Neural progenitor cell (in vitro differentiated cells): ENCODE measurements at places on chromosomes 7 and 10.
A peak's percentile ranks its signal among the peaks of the same experiment; 100 is the strongest.

DNA sequence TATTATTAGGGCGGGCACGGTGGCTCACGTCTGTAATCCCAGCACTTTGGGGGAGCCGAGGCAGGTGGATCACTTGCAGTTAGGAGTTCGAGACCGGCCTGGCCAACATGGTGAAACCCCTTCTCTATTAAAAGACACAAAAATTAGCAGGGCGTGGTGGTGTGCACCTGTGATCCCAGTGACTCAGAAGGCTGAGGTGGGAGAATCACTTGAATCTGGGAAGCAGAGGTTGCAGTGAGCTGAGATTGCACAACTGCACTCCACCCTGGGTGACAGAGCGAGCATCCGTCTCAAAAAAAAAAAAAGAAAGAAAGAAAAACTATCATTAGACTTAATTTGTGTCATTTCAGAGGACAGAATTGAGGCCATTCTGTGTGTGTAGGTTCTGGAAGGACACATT lies 752.7 kb upstream of the GALNT17 start:
- DNase-seq: no peak

DNA sequence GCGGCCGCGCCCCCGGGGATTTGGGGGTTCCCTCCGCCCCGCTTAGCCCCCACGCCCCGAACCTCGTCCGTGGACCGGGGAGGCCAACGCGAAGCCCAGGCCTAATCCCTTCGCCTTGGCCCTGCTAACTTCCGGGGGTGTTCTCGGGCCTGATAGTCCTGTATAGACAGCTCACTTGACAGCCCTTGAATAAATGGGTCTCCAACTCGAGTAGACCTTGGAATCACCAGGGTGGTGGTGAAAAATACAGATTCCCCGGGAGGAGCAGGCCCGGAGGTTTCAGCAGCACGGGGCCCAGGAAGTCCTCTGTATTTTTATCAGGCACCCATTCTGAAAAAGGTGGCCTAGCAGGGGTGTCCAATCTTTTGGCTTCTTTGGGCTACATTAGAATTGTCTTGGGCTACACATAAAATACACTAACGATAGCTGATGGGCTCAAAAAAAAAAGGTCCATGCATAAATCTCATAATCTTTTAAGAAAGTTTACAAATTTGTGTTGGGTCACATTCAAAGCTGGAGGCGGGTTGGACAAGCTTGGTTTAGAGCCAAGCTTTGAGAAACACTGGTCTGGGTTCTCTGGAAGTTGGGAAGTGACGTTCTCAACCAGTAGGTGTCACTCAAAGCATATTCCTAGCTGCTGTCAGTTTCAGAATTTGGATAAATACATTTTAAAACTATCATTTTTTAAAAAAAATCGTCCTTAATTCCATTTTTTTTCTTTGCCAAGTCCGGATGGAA lies 221.7 kb downstream of the PHTF2 start:
- peak; percentile 76 for DNase-seq

- no peak for DNase-seq
Measured at GRCh38 chr10:128907155-128907941, 559.7 kb upstream of the MGMT start.

DNA sequence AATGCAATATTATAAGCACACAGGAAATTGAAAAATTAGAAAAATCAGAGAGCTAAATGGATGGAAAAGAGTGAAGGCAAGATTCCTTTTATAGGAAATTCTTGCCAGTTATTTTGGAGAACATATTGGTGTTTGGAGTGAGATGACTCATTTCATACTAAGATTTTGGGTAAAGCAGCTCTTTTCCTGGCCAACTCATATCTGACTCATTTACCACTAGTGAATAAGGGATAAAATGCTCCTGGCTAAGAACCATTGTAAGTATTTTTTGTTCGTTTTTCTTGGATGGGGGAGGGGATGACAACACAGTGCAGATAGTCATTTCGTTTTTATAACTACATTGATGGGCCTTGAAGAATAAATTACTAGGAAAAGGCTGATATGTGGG lies 139.3 kb downstream of the TWIST1 start:
- DNase-seq: no peak

DNA sequence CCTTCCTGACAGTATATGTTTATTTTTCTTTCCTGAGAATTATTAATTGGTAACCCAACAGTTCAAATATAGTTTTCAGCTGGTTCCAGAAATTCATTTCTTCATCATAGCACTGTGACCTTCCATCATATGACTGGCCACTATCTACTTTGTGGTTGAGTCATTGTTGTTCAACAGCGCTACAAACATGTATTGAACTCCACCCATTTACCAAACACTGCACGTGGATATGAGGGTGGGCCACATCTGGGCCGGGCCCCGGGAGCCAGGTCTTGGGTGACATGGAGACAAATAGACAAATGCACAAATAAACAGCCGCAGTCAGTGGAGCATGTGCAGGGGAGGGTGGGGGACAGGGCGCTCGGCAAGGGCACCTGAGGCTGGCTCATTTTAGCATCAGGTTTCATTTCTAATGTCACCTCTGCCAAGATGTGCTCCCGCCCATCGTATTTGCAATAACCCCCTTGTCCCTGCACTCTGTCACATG lies 24.0 kb upstream of the EEPD1 start:
- DNase-seq: no peak

DNA sequence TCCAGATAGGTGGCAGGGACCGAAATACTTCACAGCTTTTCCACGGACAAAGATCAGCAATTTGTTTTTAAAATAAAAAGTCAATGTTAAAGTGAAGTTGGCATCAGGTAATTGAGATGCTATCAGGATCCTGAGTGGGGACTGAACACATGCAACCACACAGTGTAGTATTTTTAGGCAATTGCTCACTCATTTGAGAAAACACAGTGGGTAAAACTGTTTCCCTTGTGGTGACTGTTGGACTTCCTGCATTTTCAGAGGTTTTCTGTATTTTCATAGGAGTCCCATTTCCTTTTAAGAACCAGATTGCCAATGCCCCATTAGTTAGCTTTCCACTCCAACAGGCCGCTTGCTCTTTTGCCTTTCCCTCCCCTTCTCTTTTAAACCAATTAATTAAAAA lies 159.5 kb upstream of the ZNF32 start:
- DNase-seq: no peak

- DNase-seq: no peak
Measured at GRCh38 chr10:29039677-29040189, 249.1 kb upstream of the LYZL1 start.

- DNase-seq: no peak
Measured at GRCh38 chr10:123530166-123530870, 135.8 kb upstream of the GPR26 start.

- no peak for DNase-seq
Measured at GRCh38 chr7:157412491-157413180, 75.8 kb downstream of the DNAJB6 start.

- DNase-seq: no peak
Measured at GRCh38 chr7:150942001-150942590, 36.0 kb downstream of the KCNH2 start.

- peak; percentile 37 for DNase-seq
Measured at GRCh38 chr10:131617113-131617858, 283.5 kb upstream of the PPP2R2D start.

DNA sequence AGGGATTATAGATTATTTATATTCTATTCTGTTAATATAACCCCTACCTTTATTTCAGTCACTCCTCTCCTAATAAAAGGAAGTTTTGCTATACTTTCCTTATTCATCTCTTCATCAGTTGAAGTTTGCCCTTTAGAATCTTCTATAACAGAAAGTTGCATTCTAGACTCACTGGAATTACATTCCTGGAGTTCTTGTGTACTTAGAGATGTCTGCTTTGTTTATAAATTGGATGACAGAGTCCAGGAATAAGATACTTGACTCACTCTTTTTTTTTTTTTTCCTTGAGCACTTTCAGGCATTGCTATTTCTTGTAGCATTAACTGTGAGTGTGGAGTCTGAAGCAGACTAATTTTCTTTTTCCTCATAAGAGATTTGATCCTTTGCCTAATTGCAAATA lies 640.8 kb downstream of the XPNPEP1 start:
- DNase-seq: no peak

- DNase-seq: peak; percentile 76
Measured at GRCh38 chr7:105015390-105015965, 1.5 kb downstream of the KMT2E start.

DNA sequence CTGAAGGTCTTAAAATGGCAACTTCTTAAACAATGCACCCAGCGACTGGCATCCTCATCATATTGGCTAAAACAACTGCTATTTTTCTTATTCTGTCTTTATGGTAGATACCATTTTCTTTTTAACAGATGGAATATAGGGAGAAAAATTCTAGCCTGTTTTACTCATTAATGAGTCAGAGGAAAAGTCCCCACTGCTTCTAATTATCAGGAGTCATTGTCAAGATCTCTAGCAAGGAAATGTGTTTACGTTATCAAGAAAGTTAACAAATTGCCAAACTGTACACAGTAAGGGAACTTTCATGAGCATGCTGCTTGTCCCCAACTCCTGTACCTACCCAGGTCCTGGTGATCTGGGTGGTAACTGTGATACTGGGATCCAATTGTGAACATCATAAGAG lies 117.7 kb upstream of the KIAA1217 start:
- DNase-seq: no peak

DNA sequence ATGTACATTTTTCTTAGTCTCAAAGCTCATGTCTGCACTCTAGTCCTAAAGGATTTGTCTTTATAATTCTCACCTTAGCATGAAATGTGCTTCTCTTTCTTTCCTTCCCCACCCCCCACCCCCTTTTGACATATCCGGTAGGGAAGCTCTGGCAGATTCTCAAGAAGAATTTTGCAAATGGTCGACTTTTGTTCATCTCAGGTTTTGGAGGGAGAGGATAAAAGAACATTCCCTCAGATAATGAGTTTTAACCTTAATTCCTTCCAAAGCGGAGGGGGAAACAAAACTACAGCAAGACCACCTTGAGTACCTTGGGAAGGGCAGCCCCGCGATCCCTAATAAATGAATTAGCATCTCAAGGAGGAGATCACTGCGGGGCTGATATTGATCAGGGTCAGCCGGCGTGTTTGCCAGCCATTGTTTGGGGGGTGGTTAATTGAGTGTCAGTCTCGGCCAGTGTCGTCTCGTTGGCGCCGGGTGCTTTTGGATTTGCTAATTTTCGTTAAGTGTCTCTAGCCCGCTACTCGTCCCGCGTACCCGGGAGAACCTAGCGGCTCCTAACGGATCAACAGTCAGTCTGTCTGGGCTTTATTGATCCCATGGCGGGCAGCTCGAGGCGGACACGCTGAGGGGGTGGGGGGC lies 874 bp upstream of the BAMBI start:
- peak; percentile 84 for DNase-seq

GRCh38 chr10:127157089-127157488 lies 39.3 kb downstream of the INSYN2A start:
- no peak for DNase-seq

DNA sequence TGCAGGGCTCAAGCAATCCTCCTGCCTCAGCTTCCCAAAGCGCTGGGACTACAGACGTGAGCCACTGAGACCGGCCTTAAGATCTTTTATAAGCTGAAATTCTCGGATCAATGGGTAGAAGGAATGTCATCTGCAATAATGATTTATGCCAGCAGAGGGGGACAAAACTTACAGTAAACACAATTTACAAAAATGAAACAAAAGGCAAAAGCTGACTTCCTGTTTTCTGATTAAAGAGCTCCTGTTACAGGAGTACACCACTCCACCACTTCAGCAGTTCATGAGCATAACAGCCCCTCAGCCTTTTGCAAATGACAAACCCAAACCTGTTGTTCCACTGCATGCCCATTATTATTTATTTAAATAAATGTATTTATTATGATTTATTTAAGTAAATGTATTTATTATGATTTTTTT lies 88.5 kb upstream of the ATP6V0A4 start:
- DNase-seq: peak; percentile 39

DNA sequence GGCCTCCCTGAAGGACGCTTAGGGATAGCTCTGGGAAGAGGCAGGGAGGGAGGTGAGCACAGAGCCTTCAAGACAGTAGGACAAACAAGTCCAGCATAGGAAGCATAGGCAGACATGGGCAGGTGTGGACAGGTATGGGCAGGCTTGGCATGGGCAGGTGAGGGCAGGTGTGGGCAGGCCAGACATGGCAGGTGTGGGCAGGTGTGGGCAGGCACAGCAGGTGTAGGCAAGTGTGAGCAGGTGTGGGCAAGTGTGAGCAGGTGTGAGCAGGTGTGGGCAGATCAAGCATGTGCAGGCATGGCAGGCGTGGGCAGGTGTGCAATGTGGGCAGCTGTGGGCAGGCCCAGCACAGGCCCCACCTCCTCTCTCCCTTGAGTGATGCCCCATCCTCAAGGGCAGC lies 148.8 kb upstream of the ZMIZ1 start:
- DNase-seq: no peak

- no peak for DNase-seq
Measured at GRCh38 chr7:31074120-31074383, 21.9 kb downstream of the ADCYAP1R1 start.

DNA sequence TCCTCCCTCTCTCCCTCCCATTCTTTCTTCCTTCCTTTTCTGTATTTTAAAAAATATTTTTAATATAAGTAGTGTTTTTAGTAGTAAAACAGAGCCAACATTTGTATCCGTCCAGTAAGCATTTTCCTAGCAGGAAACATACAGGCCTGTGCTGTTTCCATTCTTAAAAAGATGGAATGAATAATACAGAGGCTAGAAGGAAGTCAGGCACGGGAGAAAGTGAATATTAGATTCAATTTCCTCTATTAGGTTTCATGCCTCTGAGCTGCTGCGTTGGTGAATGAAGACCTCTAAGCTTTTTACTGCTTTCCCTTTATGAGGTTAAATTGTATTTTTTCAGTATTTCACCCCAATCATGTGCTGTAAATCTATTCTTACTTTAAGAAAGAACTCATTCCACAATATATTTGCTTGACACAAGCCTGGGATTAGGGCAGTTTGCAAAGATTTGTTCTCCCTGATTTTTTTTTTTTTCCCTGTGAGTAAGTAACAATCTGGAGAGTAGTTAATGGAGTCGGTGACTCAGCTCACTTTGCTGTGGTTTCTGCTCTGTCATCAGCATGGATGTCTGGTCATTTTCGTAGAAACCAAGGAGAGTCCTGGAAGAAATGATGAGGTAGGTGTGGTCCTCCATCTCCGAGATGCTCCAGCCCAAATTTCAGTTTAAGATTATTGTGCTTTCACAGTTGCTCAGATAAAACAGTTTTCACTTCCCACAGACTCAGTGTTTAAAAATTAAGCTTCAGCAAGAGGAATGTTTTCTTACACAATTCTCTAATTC lies 76.1 kb upstream of the PITRM1 start:
- no peak for DNase-seq

- DNase-seq: peak; percentile 71
Measured at GRCh38 chr7:35257251-35258124, 3.6 kb upstream of the TBX20 start.

DNA sequence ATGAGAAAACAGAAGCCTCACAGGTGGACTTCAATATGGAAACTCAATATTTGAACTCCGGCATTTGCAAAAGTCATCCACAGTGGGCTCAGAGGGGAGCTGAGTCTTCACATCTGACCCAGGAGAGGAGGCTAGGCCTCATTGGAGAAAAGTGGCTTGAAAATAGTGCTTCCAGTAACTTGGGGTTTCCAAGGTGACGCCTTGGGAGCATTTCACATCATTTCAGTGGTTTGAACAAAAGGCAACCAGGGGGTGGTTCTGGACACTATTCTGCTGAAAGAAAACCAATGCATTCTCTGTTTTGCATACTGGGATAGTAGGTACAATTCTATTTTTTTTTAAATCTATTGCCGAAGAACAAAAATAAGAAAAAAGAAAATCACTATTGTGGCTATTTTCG lies 599.2 kb upstream of the POM121L12 start:
- DNase-seq: peak; percentile 8

- peak; percentile 92 for DNase-seq
Measured at GRCh38 chr7:131945313-131945911, 389.0 kb upstream of the PODXL start.

GRCh38 chr7:146115851-146116520 lies 615 bp upstream of the CNTNAP2 start:
- DNase-seq: peak; percentile 96
